ENCODE measurements at places on chromosomes 13 and 19.
A peak's percentile ranks its signal among the peaks of the same experiment; 100 is the strongest.

- DNase-seq: no peak
Measured at GRCh38 chr19:19050731-19051130, 13.1 kb upstream of the SLC25A42 start.

GRCh38 chr13:111429064-111429558 lies 108.7 kb downstream of the TEX29 start:
- DNase-seq: peak; percentile 10

DNA sequence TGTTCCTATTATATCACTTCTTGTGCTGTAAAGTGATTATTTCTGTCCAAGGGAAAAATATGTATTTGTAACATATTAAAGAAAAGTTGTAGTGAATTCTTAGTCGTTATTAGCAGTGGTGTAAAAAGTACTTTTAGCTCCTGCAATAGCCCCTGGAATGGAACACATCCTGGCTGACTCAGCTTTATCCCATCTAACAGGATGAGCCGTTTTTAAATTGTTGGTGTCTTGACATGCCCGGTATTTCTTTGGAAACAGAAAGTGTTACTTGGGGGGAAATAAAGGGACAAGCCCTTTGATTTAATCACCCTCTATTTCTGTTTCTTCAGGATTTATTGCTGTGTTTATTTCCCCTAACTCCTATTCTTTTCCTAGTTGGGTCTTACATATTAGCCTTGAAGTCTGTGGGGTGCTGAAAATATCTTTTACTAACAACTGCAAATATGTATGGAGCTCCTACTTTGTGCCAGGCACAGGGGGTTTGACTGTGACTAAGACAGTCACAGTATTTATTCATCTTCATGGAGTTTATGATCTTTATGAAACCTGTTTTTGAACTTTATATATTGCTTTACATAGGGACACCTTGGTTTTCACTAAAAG lies 17.9 kb downstream of the COG3 start:
- no peak for DNase-seq

GRCh38 chr19:23867895-23868294 lies 46.8 kb upstream of the ZNF726 start:
- no peak for DNase-seq

DNA sequence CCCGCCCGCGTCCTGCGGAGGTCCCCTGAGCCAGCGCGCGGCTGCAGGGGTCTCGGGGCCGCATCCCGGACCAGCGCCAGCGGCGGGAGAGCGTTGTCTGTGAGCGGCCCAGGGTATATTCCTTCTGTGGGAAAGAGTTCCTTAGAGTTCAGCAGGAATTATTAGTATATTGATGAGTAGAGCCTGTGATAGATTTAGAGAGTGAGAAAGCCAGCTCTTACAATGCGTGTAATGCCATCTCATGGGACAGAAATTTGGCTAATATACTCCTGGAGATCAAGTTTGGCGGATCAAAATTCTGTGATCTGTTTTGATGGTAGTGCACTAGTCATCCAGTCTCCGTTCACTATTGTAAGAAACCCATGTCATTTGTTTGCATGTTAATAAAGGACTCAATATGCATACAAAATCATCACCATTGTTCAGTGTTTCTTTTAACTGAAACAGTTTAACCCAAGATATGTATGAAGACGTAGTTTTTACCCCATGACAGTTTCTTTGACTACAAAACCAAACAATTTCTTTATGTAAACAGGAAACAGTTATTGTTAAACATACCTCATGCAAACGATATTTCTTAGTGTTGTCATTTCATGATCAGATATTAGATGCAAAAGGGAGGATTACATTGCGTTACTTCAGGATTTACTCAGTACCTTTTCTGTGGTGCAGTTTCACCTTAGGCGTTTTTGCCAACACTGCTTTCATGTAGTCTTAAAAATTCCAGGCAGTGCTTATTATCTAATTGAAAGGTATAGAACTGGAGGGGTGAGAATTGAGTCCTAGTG lies 9.9 kb downstream of the TNFRSF19 start:
- DNase-seq: no peak

DNA sequence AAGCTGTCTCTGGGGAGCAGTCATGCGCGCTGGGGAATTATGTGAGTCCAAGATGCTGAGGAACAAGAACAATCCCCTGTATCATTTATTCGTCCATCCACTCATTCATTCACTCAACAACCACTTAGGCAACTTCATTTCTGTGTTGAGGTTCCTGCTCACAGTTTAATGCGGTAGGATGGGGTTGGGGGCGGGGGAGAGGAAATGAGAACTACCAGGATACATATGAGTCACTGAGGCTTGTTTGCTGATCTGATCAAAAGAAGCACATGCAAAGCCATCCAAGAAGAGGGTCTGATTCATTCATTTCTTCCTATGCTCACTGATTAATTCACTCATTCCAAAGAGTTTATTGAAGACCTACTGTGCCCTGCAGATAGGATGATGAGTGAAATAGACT lies 20.9 kb downstream of the ZNF536 start:
- no peak for DNase-seq
